ENCODE measurements at places on chromosomes 3 and 15. TPM values are rescaled to one million over a fixed set of nuclear protein-coding genes. Genes with fewer than 3 reads are reported as not detected.

GRCh38 chr3:87756616-87757015 lies 302.2 kb downstream of the CGGBP1 start:
- no peak for DNase-seq

Gene SPTSSB
- total RNA-seq = not detected

DNA sequence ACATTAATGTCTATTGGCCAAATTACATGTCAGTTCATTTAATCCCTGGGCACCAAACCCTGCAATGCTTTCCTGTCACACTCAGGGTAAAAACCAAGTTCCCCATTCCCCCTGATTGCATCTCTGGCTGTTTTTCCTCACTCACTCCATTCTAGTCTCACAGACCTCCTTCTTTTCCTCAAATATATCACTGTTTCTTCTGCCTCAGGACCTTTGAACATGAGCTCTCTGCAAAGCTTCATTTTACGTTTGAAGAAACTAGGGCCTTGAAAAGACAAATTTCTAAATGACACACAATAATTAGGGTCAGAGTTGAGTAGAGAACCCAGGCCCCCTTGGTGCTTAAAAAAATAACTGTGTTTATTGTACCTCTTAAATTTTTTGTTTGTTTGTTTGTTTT lies 230.6 kb downstream of the THRB start:
- DNase-seq = no peak

Gene LCTL
- 0.21 TPM for total RNA-seq

DNA sequence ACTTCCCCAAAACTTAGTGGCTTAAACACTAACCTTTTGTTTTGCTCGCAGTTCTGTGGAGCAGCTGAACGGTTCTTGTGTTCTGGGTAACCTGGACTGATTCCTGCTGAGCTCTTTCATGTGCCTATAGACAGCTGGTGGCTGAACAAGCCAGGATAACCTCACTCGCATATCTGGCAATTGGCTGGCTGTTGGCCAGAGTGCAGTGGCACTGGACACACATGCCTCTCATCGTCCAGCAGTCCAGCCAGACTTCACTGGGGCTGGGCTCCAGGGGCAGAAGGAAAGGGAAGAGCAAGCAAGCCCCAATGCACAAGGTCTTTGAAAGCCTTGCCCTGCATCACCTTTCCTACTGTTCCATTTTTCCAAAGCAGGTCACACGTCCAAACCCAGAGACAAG lies 53.6 kb upstream of the GATA2 start:
- DNase-seq = no peak

DNA sequence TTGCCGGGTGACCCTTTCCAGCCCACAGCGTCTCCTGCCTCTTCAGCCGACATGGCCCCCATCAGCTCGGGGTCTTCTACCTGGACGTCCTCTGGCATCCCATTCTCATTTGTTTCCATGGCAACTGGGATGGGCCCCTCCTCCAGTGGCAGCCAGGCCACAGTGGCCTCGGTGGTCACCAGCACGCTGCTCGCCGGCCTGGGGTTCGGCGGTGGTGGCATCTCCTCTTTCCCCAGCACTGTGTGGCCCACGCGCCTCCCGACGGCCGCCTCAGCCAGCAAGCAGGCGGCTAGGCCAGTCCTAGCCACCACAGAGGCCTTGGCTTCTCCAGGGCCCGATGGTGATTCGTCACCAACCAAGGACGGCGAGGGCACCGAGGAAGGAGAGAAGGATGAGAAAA lies 170.2 kb downstream of the FEZF2 start:
- no peak for DNase-seq
